ENCODE measurements at places on chromosomes 5 and 9.

DNA sequence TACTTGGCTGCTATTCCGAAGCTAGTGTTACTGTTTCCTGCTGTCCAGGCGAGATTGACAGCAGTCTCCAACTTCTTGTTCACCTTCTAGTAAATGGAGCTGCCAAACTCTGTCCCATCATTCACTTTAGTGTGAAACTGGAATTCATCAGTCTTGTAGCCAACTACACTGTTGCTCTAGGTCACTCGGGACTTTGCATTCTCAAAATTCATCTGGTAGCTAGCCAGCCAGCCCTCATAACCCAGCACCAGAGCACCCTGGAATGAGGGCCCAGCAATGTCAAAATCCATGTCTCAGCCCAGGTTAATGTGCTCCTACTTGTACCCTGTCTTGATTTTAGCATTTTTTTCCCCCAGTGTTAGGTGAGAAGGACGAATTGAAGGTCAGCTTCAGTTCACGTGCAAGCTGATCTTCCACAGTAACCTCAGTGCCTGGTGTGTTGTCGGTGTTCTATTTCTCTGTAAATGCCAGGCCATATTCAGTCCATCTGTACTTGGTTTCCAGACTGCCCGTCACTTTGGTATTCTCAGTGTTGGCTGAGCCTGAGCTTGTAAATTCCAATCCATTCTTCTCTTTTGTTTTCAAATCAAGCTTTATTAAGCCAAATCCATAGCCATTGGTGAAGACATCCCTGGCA is 28.9 kb downstream of the ZNF169 start:
- no peak for DNase-seq

DNA sequence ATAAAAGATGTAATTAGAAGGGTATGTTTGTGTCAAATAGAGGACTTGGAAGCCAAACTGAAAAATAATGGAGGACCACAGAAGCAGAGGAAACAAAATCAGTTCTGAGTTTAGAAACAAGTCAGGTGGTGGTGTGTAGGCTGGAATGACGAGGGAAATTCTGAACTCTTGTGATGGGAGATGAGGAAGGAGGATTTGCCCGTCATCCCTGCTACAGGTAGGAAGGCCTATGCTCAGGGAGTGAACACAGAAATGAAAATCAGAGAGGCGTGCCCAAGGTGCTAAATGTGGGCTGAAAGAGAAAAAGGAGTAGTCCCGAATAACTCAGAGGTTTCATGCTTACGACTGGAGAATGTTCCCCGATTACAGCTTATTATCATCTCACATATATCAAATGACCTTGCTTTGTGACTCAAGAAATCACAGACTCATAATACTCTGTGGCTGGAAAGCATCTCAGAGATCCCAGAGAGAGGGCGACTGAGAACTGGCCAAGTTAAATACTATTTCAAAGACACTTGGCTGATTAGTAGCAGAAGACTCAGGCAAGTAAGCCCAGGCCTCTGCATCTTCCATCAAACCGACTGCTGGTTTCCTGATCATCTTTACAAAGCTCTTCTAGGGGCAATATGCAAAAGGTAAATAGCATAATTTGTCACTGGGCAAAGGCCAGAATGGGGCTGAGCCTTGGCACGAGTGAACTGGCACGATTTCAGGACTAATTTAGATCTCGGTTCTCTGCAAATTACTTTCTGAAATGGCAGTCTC is 126.0 kb downstream of the SUSD1 start:
- no peak for DNase-seq

- DNase-seq = no peak
Measured at GRCh38 chr9:25602400-25603044, 75.7 kb downstream of the TUSC1 start.

DNA sequence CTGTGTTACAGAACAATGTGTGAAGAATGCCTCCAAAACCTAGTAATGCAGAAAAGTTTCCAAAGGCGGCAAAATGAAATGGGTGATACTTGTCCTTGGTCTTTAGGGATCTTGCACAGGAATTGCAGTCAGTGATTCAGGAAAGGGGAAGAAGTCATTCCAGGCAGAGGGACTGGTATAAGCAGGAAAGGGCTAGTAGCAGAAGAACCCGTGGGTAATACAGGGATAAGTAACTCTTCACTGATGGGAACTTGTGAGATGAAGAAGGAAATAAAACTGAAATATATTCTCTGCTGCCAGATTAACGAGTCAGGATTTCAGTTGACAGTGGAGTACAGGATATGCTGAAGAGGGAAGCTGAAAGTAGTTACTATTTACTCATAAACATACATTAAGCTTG is 1.2 kb downstream of the SRFBP1 start:
- no peak for DNase-seq

DNA sequence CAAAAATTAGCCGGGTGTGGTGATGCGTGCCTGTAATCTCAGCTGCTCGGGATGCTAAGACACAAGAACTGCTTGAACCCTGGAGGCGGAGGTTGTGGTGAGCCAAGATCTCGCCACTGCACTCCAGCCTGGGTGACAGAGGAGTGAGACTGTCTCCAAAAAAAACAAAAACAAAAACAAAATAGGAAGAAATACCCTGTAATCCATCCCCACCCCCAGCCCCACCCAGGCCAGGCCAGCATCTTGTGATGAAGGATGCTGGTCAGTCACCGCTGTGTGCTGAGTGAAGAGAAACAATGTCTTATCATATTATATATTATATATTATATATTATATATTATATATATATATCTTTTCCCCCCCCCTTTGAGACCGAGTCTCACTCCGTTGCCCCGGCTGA is 15.4 kb upstream of the CCIN start:
- no peak for DNase-seq

DNA sequence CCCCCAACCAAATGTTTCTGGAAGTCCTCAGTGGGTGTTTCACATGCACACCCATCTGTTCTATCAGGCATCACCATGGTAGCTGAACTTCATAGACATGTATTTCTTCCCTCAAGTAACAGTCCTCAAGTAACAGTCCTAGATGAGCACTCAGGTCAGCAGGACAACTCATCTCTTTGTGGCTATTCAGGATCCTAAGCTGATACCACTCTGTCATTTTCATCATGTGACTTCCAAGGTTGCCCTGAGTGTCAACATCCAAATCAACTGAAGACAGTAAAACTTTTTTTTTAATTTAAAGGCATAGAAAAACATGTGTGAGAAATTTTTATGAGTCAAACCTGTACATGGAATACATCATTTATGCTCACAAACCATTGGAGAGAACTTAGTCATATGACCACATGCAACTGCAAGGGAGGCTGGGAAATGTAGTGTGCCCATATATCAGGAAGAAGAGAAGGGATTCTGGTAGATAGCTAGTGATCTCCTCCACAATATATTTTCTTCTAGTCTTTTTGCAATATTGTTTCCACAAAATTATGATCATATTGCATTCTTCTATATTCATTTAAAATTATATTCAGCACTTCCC is 64.2 kb upstream of the FST start:
- no peak for DNase-seq

DNA sequence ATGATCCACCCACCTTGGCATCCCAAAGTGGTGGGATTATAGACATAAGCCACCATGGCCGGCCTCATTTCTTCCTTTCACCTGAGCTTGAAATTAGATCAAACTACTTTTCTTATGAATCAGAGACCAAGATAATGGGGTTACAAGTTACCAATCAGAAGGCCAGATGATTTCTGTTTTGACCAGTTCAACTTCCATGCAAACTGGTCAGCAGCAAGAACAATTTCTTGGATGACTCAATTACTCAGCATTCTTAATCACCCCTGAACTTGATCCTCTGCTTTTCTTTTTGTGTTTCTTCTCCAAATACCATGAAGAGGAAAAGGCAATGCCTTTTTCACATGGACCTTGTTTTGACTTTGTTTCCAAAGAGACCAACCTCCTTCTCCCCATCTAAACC is 10.0 kb upstream of the PLIN2 start:
- DNase-seq = no peak

DNA sequence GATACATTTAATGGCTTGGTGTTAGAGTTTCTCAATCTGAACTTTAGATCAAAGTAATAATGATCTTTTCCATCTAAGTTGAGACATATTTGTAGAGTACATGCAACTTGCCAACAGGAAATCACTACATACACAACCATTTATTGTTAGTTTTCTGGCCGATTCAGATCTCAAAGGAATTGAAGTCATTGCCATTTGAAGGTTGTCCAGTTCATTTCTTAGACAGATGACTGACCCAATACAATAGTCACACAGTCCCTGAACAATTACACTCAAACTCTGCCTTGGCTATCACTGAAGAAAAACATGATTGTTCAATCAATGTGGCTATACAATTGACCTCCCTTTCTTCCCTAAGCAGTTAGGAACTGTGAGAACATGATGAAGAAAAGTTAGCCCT is 753.2 kb upstream of the RIOK2 start:
- no peak for DNase-seq

- no peak for DNase-seq
Measured at GRCh38 chr5:2110934-2111462, 228.3 kb upstream of the IRX4 start.

GRCh38 chr5:146902471-146902870 is 23.9 kb upstream of the PPP2R2B start:
- DNase-seq = no peak

GRCh38 chr9:97473717-97474116 is 27.7 kb upstream of the TMOD1 start:
- no peak for DNase-seq

GRCh38 chr9:136939996-136940525 is 4.5 kb downstream of the FBXW5 start:
- no peak for DNase-seq

DNA sequence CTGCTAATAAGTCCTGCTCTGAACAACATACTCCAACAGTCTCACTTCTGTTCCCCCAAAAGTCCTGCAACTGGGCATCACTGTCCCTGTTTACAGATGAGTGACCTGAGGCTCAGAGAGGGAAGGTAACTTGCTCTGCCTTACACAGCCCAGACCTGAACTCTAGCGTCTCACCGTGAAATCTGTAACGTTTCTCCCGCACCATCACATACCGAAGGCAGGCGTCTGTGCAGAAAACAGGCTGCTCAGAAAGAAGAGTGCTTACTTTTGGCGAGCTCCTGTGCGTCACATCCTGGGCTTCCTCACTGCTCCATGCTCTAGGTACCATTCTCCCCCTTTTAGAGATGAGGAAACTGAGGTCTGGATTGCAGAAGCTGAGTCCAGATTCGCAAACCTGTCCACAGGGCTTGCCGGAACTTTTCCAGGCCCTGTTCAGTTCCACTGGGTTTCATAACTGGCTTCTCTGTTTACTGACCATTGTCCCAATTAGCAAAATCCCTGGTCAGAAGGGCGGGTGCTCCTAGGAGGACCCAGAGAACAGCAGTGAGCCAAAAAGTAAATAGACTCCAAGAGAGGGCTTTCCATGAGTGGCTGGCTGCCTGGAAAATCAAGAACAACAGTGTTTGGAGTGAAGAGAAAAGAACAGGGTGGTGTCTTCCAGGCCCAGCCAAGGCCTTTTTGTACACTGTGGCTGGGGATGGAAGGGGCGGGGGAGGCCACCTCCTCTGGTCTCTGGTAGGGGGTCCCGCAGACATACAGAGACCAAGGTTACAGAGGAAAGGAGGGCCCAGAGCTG is 27.1 kb downstream of the GSN start:
- no peak for DNase-seq
